ENCODE measurements at places on chromosomes 16 and 17.

- no peak for DNase-seq
Measured at GRCh38 chr16:59697761-59698160, 963.6 kb upstream of the GOT2 start.

DNA sequence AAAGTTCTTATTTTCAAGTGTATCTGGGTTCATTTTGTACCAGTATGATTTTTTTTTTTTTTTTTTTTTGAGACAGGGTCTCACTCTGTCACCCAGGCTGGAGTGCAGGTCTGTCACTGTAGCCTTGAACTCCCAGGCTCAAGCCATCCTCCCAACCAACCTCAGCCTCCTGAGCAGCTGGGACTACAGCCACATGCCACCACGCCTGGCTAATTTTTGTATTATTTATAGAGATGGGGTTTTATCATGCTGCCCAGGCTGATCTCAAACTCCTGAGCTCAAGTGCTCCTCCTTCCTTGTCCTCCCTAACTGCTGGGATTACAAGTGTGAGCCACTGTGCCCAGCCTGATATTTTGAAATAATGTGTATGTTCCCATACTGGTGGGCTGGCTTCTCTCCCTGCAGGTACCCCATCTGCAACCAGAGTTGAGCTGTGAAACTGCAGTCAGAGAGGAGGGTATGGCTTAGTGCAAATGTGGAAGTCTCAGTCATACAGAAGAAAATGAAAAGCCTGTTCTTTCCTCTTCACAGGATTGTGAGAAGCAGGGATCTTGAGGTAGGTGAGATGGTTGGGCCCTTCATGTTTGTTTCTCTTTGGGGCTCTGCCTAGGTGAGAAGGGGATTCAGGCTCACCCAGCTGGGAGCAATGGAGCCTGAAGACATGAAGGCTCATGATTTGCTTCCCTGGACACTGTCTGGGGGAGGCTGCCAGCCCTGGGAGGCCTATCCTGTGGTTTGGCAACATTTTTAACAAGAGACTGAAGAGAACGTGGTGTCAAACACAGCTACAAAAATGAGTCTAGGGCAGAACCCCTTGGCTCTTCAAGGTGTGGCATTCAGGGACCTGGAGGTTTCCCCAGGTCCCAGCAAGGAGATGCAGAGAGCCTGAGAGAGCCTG lies 41.3 kb upstream of the SIAH1 start:
- DNase-seq = no peak

DNA sequence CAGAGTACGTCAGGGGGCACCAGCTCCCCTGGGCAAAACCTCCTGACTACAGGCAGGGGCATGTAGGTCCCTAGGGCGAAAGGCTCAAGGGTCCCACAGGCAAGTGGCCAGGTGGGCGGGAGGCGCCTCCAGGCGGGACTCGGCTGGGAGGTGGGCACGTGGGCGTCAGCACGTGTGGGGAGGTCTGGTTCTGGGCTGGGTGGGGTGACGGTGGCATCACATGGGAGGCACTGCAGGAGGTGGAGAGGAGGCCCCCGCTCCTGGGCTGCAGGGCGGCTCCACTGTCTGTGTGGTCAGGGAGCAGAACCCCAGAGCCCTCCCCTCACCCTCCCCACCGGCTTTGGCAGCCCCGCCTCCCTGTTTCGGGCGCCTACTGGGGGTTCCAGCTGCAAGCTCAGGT lies 52.7 kb downstream of the ACTG1 start:
- DNase-seq = no peak

GRCh38 chr17:29526322-29526721 lies 40.5 kb downstream of the ABHD15 start:
- no peak for DNase-seq

GRCh38 chr17:8949061-8949661 lies 16.3 kb downstream of the PIK3R5 start:
- no peak for DNase-seq

GRCh38 chr17:76014100-76014924 lies 12.8 kb downstream of the EVPL start:
- DNase-seq = peak; percentile 63

DNA sequence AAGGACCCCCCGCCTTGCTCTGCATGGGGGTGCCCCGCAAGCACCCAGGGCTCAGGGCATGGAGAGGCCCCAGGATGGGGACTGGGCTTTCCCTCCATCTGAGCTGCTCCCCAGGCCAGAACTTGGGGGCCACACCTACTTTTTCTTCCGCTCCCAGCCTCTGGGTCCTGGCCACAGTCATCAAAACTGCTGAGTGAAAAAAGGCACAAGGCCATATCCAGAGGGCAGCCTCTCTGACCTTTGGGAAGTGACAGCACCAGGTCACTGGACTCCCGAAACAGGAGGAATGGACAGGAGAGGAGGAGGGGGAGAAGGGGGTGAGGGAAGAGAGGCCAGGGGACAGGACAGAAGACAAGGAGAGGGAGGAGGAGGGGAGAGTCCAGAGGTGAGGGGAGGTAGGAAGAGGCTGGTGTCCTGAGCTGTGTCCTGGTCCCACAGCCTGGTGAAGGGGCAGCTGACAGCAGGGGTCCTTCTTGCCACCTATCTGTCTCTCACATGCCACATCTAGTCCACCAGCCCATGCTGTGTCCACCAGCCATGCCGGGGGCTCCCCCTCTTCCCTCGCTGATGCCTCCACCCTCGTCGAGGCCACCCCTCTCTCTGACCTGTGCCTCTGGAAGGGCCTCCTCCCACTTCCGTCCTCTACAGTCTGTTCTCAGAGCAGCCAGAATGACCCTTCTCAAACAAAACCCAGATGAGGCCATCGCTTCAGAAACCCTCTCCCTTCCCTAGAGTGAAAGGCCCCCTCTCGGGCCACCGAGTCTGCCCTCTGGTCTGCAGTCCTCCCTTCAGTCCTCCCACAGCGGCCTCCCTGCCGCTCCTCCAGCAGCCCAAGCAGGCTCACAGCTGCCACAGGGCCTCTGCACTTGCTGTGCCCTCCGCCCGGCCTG lies 73.9 kb upstream of the TOB1 start:
- no peak for DNase-seq

- DNase-seq = no peak
Measured at GRCh38 chr17:42309986-42310786, 21.9 kb downstream of the STAT5A start.

GRCh38 chr17:69820876-69821473 lies 254.1 kb upstream of the KCNJ16 start:
- DNase-seq = no peak

DNA sequence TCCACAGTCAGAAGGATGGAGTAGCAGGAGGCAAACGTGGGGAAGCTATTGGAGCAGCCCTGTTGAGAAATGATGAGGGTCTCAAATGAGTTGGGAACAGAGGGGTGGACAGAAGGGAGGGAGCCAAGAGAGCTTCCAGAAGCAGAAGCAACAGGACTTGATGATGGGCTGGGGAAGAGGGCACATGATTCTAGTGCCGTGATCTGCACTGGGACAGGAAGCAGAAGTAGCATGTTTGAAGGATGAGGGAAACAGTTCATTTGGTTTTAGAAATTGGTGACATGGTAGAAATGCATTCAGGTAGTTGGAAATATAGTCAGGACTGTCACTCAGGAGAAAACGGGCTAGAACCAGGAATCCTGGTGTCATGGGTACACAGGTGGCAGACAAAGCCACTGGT lies 19.4 kb downstream of the EMP2 start:
- DNase-seq = no peak

- no peak for DNase-seq
Measured at GRCh38 chr16:77330332-77331042, 104.3 kb downstream of the ADAMTS18 start.

DNA sequence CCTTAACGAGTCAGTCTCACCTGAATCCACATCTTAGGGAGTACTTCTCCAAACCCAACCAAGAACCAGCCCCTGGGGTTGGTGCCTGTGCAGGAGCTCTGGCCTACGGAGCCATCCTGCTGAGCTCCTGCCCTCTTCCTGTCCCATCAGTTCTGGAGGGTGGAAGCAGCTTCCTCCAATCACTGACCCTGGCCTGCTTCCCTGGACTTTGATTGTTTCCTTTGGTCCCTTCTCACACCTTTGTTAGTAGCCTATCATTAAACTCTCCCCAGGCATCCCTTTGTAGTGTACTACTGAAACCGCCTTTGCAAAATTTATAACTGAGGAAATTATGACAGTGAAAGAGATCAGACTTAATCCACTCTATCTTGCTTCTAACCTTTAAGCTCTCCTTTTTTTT lies 21.1 kb upstream of the C16orf87 start:
- no peak for DNase-seq

- DNase-seq = no peak
Measured at GRCh38 chr16:30365200-30365599, 5.1 kb downstream of the TBC1D10B start.

Data from activated CD4-positive, CD25-positive, alpha-beta regulatory T cell (primary cell).